ENCODE measurements at places on chromosomes 16 and 17.

GRCh38 chr17:6135996-6136395, 65.8 kb downstream of the WSCD1 start:
- DNase-seq, result no peak

DNA sequence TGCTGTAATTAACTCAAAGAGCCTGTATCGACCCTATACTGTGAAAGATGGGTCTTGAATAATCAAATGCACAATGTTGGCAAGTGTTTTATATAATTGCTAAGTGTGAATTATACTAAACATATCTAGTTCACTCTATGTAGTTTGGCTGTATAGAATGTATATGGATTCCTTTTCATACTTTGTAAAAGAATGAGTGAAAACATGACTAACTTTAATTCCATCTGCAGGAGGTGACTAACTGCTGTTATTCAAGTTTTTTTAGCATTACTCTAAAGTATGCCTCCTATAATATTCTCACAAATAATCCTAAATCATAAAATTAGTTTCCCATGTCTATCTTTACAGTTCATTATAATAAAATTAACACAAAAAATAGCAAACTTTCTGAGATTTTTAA, 394.0 kb upstream of the MON1B start:
- DNase-seq, result no peak

- no peak for DNase-seq
Observed at GRCh38 chr16:89164436-89164835, 7.1 kb upstream of the CDH15 start.

- no peak for DNase-seq
Observed at GRCh38 chr17:80025140-80025539, 10.5 kb downstream of the TBC1D16 start.

- DNase-seq, result no peak
Observed at GRCh38 chr16:52193441-52193840, 353.5 kb downstream of the TOX3 start.

- DNase-seq, result no peak
Observed at GRCh38 chr17:64941045-64941444, 21.8 kb upstream of the LRRC37A3 start.

- no peak for DNase-seq
Observed at GRCh38 chr17:55301521-55302406, 37.0 kb downstream of the HLF start.

- no peak for DNase-seq
Observed at GRCh38 chr16:68069511-68070248, 15.5 kb upstream of the NFATC3 start.

GRCh38 chr16:27228621-27229501, 25.5 kb downstream of the KDM8 start:
- no peak for DNase-seq

DNA sequence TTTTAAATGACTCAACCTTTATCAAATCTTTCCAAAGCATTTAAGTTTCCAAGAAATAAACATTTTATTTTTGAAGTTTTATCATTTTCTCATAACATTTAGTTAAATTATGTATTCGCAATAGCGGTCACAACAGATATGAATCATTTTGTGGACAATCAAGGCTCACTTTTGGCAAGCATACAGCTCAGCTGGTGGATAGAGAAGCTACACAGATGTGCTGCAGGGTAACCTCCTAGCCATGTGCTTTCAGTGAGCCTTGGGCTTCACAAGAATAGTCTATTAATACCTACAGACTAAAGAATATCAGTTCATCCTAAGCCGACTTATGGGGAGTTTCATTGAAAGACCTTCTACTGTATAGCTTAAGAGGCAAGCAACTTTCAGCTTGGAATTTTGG, 144.8 kb downstream of the MRTFB start:
- DNase-seq, result no peak

DNA sequence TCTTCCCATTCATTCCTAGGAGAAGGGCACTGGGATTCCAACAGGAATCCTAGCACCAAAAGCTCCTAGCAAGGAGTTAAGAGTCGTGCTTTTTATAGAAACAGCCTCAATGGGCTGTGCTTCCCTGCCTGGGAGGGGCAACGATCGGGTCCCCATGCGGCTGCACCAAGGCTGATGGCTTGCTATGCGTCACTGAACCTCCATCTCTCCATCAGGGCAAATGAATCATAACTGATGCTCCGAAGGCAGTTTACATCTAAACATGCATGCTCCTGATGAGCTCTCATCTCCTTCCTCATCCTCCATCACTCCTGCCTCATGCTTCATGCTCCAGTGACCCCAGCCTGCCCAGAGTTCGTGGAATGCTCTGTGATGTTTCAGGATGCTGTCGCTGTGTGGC, 270.5 kb downstream of the FOXL1 start:
- no peak for DNase-seq

- no peak for DNase-seq
Observed at GRCh38 chr16:86664522-86665318, 86.4 kb downstream of the FOXL1 start.

DNA sequence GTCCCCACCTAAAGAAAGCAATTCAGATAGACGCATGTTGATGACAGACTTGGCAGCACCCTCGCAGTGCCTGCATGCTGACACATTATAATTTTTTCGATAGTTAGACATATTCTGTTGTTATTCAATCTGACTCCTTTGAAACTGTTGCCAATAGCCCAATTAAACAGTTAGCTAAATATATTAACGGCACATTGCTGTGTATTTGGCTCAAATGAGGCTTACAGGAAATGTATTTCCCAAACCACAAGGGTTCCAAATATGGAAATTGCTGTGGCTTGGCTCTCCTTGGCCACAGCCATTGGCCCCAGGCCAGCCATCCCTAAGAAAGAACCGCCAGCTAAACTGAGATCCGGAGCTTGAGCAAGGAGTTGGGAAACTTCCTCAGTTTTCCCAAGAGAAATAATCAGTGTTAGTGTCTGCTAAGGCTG, 31.1 kb downstream of the C16orf82 start:
- DNase-seq, result no peak

- DNase-seq, result no peak
Observed at GRCh38 chr17:21470861-21471260, 94.7 kb downstream of the KCNJ12 start.

DNA sequence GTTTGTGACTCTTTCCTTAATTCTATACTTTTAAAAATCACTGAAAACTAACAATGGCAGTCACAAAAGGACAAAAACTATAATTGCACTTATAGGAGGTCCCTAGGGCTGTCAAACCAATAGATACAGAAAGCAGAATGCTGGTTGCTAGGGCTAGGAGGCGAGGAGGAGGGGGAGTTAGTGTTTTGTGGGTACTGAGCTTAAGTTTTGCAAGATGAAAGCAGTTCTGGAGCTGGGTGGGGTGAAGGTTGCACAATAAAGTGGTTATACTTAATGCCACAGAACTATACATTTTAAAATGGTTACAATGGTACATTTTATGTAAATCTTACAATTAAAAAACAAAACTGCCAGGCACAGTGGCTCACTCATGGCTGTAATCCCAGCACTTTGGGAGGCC, 27.3 kb downstream of the NUBP1 start:
- no peak for DNase-seq

- no peak for DNase-seq
Observed at GRCh38 chr17:80960797-80961452, 30.7 kb upstream of the CHMP6 start.

DNA sequence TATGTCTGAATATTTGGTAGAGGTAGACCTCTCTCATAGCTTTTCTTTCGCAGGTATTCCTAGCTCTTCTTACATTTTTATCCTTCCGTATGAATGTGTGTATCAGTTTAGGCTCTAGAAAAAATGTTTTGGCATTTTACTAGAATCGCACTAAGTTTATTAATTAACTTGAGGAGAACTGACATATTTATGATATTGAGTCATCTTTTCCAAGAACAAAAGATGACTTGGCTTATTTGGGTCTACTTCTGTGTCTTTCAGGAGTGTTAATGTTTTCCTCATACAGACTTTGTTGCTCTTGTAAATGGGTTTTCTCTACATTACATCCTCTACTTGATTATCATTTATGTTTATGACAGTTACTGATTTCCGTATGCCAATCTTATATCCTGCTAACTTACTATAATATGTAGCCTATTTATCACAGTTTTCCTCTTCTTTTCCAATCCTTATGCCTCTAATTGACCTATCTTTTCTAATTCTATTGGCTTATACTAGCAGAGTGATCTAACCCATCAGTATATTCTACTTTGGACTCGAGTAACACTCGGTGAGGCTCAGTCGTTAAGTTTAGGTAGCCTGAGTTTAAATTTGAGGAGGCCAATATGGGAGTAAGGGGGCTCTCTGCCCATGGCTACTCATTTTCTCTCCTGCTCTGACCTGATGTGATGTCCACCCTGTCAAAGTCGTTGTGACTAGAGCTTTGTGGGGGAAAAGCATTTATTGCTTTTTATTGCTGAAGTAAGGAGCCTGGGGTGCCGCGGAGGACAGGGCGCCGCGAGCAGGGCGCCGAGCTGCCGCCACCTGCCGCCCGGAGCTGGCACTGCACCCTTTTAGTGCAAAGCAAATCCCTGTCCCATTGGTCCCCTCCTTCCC, 20.0 kb downstream of the ST6GALNAC1 start:
- peak; percentile 67 for DNase-seq

- no peak for DNase-seq
Observed at GRCh38 chr16:56792967-56793366, 63.0 kb downstream of the NUP93 start.

GRCh38 chr17:68559316-68559715, 41.9 kb downstream of the FAM20A start:
- no peak for DNase-seq

DNA sequence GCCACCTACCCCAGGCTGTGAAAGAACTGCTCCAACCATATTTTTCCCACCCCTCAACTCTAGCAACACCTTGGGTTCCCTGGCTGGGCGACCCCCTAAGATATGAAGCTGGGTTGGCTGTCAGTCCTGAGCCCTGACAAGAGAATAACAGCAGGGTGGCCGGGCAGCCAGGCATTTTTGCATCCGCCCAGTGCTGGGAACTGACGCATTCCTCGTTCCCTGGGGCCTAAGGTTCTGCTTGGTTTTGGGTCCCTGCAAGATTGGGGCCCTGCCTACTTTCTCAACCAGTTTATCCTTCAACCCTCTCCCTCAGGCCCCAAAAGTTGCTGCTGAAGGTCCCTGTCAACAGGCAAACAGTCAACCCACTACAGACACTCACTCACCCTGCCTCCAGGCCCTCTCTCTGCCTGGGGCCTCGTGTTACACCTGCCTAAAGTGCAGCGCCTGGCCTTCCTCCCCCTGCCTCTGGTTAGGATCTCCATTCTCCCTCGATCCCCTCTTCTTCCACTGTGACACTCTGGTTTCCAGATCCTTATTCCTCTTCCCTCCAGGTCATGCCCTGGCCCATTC, 151.5 kb downstream of the STX8 start:
- no peak for DNase-seq

DNA sequence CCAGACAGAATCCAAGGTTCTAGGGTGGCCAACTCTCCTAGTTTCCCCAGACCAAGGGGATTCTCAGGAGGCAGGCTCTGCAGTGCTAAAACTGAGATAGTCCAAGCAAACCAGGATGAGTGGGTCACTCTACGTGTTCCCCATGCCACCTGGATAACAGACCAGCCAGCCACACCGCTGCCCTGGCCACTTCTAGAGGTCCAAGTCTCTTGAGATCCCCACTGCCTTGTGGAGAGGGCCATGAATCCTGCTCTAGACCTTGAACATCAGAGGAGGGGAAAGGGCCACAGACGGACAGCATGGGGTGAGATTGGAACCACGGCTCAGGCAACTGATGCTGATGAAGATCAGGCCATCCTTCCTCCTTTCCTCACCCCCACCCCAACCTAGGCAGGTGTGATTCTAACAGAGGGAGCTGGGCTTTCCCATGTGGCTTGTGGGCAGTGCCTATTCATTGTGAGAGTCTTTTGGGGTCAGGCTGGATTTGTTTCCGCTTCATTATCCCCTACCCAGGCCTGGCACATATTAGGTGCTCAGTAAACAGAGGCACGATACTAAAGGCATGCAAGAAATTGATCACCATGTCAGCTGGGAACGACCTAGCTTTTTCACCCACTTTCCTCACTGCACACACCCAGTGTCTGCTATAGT, 16.8 kb upstream of the TVP23A start:
- no peak for DNase-seq

- no peak for DNase-seq
Observed at GRCh38 chr17:72733619-72734282, 358.7 kb downstream of the SLC39A11 start.

- peak; percentile 14 for DNase-seq
Observed at GRCh38 chr16:12543700-12544476, 259.8 kb downstream of the CPPED1 start.

DNA sequence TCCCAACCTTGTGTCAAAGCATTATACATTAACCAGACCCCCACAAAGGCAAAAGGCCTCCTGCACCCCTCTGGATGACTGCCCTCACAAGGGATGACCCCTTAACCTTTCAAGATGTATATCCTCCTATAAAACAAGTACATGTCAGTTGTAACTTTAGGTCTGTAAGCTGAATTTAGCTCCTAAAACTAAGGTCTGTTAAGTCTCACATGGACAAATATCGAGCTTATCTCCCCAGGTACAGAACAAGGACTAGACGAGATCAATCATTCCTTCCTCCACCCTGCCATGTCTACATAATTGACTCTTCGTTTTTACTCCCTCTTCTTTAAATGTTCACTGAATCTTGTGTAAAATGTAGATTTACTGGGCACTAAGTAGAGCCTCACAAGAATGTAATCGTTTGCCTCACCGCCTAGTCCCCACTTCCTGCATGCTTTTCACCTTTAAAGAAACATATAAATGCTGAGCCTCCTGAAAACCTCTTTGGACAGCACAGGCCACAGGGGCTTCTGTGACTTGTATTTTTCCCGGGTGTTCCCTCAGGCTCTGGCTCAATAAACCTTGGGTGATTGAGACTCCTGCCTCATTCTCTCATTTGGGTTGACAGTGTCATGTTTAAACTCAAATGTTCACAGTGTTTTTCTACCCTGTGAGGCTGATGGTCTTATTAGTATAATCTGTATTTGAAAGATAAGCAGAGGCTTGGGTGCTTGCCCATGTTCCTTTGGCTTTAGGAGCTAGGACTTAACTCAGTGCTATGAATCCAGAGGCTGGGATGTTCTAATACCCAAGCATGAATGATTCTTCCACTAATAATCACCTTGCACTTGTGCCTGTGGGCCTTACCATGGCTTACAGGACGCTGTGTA, 37.6 kb downstream of the MMD start:
- DNase-seq, result no peak

DNA sequence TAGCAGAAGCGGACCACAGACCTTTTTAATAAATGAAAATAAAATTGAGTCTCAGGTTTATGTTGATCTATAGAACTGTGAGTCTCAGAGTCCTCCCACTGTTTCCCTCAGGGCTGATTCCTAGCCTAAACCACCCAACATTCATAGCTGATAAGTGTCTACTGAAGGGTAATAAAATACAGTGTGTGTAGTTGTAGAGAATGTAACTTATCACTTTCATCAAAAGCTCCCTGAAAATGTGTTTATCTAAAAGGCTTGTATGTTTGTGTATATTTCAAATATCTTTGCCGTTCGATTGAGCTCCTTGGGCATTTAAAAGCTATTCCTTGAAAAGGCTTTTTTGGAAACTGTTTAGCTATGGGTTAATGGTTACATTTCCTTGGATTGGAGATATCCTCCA, 740.3 kb upstream of the SOX9 start:
- no peak for DNase-seq

GRCh38 chr17:78999056-78999768, 10.4 kb downstream of the CANT1 start:
- DNase-seq, result no peak

- no peak for DNase-seq
Observed at GRCh38 chr16:23088018-23088417, 61.2 kb downstream of the USP31 start.

GRCh38 chr17:61996916-61997605, 68.0 kb downstream of the MED13 start:
- no peak for DNase-seq

GRCh38 chr17:60941028-60941427, 263.4 kb downstream of the BCAS3 start:
- DNase-seq, result no peak

Data from midbrain (tissue), 1 donor.